Mucosa of gallbladder (tissue), 1 donor: ENCODE measurements at places on chromosomes 3 and 15.

- no peak for DNase-seq
Observed at GRCh38 chr3:52210550-52211046, 12.6 kb downstream of the ALAS1 start.

DNA sequence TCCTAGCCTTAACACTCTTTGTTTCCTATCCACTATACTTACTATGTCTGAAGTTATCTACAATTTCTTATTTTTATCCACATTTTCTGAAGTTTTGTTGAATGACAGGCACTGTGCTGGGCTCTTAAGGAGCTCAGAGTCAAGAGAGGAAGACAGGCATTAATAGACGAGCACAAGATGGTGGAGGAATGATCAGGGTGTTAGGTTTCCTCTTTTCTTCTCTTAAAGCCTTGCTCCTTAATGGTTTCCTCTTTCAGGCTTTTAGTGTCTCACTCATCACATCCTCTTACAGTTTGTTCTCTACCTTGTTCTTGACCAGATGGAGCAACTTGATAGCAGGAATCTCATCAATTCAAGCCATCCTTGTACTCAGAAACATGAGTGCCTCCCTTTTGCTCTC is 52.9 kb upstream of the BCL6 start:
- no peak for DNase-seq

GRCh38 chr15:40716165-40716564 is 21.2 kb downstream of the RAD51 start:
- no peak for DNase-seq

DNA sequence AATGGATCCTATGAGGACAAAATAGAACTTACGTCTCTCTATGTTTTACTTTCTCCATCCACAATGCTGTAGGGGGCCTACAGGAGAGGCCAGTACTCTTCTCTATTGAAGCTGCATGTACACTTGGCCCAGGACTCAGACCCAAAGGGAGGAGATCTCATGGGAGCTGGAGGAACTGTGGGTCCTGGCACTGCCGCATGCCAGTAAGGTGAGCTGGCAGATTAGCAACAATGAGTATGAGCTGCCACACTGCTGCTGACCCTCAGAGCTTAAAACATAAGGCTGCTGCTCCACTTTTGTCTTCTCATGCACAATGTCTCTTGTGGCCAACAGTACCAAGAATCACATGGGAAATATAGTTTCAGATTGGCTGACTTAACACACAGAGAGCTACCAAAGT is 57.8 kb upstream of the TBC1D5 start:
- DNase-seq: no peak

DNA sequence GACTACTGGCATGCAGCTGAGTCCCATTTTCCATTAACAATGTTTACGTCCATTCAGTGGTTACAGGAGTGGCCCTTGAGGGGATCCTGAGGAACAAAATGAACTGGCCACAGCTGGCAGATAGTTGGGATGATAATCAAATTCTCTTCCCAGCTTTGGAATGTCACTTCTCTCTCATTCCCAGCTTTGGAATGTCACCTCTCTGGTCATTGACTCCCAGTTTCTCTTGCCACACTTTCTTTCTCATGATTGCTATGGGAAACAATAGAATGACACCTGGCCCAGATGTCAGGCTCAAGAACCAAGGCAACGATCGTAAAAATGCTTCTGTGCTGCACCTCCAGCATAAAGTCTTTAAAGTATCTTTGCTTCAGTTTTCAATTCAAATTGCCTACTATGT is 34.0 kb downstream of the ATP13A4 start:
- no peak for DNase-seq

DNA sequence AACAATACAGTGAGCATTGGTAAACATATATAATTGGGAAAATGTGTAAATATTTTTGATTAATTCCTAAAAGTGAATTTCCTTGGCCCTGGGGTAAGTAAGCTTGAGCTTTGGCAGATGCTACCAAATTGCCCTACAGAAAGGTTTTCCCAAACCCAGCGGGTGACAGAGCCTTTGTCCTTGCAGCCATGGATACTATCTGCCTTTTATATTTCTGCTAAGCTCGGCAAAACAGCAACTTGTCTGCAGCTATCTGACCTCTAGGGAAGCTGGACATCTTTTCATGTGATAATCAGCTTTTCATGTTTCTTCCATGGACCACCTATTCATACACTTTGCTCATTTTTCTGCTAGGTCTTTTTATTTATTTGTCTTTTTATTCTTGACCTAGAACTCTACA is 64.7 kb upstream of the SEC22A start:
- no peak for DNase-seq

- no peak for DNase-seq
Observed at GRCh38 chr3:48477959-48478520, 25.9 kb downstream of the SHISA5 start.

DNA sequence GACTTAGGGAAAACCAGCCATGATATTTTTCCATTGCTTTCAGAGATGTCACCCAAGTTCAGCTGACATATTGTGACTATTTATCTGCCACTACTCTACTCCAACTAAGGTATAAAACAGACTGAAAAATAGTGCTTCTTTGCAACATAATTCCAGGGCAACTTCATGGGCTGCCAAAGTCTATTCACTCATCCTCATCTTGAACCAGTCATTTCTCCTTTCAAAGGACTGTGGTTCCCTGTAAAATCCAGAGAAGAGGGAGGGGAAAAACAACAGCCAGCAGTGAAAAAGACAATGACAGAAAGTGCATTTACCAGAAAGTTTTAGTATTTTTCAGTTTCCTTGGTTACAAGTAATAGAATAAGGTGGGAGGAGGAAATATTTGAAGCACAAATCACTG is 191.1 kb downstream of the EFHB start:
- no peak for DNase-seq

DNA sequence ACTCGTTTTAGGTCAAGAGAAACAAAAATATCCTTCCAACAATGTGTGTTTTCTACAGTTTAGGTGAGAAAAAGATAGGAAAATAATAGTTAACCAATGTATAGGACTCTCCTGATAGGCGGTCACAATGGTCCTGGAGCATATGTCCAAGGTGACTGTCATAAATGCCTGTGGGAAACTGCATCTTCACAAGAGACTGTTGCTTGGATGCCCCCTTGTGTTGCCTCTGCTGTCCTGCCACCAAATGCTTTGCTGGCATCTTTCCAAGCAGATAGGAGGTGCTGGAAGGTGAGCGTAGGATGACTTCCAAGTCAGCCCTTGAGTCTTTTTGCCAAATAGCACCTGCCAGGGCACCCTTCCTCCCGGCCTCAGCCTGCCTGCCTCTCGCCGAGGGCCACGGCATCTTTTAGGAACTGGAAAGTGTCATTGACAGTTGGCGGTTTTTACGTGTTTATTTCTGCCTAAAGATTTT is 24.1 kb upstream of the SACM1L start:
- peak; percentile 69 for DNase-seq

GRCh38 chr3:32325927-32326326 is 65.7 kb upstream of the CMTM7 start:
- DNase-seq: no peak

GRCh38 chr3:51382947-51383578 is 2.0 kb upstream of the MANF start:
- no peak for DNase-seq

GRCh38 chr15:94322141-94322540 is 90.8 kb downstream of the MCTP2 start:
- no peak for DNase-seq

DNA sequence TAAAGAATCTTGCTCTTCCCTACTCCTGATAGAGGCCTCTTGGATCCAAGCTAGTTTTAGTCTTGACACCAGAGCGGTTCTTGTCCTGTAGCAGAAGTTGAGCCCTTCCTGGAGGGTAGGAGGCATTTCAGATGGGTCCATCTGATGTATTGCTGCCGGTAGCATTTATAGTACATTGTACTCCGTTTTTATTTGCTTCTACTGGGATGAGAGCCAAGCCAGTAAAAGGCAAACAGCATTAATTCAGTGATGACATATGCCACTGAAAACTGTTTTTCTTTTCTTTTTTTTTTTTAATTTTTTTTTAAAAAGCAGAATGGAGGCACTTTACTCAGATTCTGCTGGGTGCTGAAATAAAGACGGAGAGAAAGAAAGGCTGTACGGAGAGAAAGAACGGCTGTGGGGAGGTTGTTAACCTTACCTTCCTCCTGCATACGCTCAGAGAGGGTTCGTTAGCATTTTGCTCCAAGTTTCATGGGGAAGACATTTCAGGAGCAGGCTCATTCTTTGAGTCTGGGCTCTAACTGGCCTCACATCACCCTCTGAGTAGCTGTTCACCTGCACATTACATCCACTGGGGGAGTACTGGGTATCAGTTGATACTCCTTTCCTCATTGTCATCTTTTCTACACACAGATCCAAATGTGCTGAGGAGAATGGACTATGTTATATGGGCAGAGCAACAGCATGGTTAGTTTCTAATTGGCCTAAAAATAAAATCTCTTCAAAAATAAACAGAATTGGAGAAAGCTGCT is 161.5 kb downstream of the FEZF2 start:
- DNase-seq: no peak

- no peak for DNase-seq
Observed at GRCh38 chr3:189276444-189277219, 104.9 kb downstream of the TPRG1 start.

DNA sequence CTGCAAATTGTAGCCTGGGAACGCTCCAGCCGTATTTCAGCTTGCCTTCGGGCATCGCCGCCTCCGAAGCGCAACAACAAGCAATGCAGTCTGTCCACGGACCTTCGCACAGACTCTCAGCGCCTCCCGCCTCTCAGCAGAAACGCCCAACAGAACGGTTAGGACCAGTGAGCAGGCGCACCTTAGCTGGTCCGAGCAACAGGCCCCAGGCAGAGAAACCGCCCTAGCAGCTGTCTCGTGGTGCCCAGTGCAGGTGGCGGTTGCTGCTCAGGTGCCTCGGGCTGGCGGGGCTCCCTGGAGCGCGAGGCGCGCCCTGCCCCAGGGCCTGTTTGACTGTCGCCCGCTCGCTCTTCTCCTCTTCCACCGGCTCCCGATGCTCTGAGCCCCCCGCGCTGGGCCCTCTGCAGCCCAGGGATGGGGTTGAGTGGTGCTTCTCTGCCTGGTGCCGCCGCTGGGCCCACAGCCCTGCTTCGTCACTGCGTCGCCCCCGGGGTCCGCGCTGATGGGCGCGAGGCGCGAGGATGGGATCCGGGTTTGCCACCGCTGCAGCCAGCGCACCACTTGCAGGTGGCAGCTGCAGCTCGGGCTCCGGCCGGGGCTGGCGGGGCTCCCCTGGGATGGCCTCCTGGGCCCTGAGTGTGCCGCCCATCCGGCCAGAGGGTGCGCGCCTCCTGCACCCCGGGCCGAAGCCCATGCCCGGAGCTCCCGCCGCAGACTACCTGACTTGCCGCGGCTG is 268.4 kb upstream of the FRG2C start:
- DNase-seq: no peak

DNA sequence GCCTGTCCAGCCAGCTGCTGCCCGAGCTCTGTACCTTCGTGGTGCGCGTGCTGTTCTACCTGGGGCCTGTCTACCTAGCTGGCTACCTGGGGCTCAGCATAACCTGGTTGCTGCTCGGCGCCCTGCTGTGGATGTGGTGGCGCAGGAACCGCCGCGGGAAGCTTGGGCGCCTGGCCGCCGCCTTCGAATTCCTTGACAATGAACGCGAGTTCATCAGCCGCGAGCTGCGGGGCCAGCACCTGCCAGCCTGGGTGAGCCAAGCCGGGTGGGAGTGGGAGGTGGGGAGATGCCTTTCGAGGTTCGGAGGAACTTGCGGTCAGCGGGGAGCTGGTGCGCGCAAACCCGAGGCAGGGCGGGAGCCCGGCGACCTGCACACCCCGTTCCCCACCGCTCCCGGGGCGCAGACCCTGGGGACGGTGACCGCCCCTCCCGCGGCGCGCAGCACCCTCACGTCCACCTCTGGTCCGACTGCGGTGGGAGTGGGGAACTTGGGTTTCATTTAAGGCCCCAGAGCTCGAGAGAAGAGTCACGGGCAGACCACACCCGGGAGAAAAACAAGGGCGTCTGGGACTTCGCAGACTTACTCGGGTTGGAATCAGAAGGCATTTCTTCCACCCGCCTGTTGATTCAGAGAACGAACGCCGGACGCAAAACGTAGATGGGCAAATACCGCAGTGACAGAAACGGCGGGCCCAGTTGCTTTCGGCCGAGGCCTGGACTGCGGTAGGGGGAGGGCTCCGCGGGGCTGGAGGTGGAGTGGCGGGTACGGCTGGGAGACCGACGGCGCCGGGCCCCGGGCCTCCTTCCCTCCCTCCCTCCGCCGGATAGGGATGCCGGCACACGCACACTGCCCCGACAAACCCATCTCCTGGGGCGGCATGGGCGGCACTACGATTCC is 708 bp downstream of the ESYT3 start:
- DNase-seq: no peak

DNA sequence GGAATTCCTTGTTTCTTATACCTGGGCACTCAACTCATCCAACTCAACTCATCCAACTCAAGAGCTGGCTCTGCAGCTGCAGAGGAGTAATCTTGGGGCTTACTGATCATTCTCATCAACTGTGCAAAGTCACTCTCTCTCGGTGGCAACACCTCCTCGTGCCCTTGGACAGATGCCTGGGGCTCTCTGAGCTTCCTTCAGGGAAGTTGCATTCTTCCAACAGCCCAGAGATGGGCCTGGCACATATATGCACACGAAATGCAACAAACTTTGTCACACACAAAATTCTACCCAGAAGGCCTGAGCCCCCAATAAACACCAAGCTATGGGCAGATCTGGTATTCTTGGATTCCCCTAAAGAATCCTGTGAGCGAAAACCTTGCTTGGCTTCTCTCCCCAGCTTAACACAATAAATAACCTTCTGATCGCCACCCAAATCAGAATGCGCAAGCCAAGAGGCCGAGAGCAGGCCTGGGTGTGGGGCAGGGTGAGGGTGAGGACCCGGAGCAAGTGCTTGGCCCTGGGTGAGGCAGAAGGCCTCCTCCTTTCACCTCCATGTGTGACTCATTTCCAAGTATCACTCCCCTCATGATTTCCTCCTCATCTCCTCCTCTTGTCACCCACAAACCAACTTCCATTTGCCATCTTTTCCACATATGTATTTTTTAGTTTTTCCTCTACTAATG is 15.4 kb downstream of the TGM5 start:
- DNase-seq: no peak

- DNase-seq: no peak
Observed at GRCh38 chr3:64518496-64518895, 169.3 kb downstream of the ADAMTS9 start.

DNA sequence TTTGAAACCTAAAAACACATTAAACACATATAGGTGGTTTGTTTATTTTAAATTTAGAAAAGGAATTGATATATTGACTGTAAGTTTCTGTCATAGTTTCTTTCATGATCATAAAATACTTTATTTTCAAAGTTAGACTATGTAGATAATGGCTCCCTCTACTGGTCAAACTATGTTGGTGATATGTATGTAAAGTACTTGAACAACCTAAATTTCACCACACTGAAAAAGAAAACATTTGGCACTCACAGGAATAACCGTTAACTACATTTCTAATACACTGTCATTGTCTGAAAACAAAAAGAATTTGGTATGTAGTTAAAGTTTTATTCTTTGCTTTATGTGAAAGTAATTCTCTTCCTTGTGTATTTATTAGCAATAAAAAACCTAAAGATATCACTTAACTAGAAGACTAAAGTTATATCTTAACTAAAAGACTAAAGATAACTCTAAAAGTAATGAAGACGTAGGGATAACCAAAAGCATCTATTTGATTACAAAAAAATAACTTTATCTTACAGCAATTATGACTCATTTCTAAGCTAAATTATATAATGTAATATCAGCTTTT is 427.5 kb downstream of the VGLL3 start:
- no peak for DNase-seq

- DNase-seq: no peak
Observed at GRCh38 chr3:120634539-120634938, 38.4 kb downstream of the NDUFB4 start.
